Forelimb muscle (tissue), 1 donor: ENCODE measurements at places on chromosomes 7 and 10. TPM values are rescaled to one million over a fixed set of nuclear protein-coding genes. Genes with fewer than 3 reads are reported as not detected.

The PI4K2A gene
- 9.5 TPM for polyA plus RNA-seq

The TACC2 gene
- polyA plus RNA-seq = 122 TPM

The PCBD1 gene
- 77.8 TPM for polyA plus RNA-seq

The STEAP2 gene
- 2.6 TPM for polyA plus RNA-seq

The AVL9 gene
- 15.5 TPM for polyA plus RNA-seq

The NODAL gene
- polyA plus RNA-seq = 0.46 TPM

- DNase-seq = no peak
These were observed 44.1 kb downstream of the RNF32 start for GRCh38 chr7:156684661-156685060.

- DNase-seq = no peak
These were observed 2.2 kb upstream of the AP1S1 start for GRCh38 chr7:101151908-101152651.

GRCh38 chr7:75866114-75866488, 12.7 kb upstream of the RHBDD2 start:
- no peak for DNase-seq
